ENCODE measurements at places on chromosomes 1 and 21. TPM values are rescaled to one million over a fixed set of nuclear protein-coding genes. Genes with fewer than 3 reads are reported as not detected.

DNA sequence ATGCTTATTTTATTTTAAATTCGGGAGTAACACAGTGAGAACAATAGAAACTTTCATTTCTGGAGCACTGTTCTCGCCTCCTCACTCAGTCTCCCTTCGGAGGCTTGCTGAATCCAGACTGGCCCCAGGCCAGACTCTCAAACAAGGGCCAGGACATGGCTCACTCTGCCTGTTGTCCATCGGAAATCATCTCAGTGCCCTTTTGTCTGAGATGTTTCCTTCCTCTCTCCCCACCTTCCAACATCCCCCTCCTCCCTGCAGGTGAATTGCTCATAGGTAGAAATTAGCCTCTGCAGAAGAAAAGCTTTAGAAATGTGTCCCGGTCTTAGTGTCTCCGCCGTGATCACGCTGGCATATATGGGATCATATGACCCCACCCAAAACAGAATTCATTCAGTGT lies 55.2 kb downstream of the ERG start:
- no peak overlapping the region for H3K4me3 ChIP-seq
- H3K27me3 ChIP-seq = no peaks in the 10 kb centered on the region
- no peak overlapping the region for H3K27ac ChIP-seq

DNA sequence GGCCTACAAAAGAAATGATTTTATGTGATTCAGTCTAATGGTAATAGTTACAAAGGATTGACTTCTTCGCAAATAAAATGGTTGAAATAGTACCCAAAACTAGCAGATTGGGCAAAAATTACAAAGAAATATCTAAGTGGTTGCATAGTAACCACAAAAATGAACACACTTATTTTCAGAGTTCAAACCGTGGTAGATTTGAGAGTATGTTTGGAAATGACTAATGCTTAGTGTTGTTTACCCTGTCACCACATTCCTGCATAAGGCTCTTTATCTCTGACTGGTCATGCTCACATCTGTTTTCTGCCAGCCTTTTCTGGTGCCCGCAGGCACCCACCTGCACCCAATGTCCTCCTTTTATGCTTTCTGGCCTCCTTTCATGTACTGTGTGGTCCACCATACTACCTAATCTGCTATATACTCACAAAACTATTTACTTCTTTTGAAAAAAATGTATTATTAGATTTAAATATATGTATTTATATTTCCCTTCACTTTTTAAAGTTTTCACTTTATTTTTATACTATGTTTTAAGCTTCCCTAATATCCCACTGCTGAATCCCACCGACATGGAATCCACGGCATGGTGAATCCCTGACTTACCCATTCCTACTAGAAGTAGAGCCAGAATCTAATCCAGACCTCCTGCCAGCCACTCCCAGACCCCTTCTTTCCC lies 30.3 kb downstream of the PTPRC start:
- no peaks in the 10 kb centered on the region for H3K27me3 ChIP-seq
- H3K36me3 ChIP-seq = no peaks in the 10 kb centered on the region
- no peaks in the 10 kb centered on the region for H3K4me1 ChIP-seq
- no peak for DNase-seq
- no peak overlapping the region for H3K4me3 ChIP-seq
- no peak overlapping the region for H3K27ac ChIP-seq

Gene SPRR1A
- not detected for total RNA-seq

Gene EMC1
- total RNA-seq = 39.2 TPM

Gene CTSS
- 824 TPM for total RNA-seq
